ENCODE measurements at places on chromosomes 3 and 15.
A peak's percentile ranks its signal among the peaks of the same experiment; 100 is the strongest.

DNA sequence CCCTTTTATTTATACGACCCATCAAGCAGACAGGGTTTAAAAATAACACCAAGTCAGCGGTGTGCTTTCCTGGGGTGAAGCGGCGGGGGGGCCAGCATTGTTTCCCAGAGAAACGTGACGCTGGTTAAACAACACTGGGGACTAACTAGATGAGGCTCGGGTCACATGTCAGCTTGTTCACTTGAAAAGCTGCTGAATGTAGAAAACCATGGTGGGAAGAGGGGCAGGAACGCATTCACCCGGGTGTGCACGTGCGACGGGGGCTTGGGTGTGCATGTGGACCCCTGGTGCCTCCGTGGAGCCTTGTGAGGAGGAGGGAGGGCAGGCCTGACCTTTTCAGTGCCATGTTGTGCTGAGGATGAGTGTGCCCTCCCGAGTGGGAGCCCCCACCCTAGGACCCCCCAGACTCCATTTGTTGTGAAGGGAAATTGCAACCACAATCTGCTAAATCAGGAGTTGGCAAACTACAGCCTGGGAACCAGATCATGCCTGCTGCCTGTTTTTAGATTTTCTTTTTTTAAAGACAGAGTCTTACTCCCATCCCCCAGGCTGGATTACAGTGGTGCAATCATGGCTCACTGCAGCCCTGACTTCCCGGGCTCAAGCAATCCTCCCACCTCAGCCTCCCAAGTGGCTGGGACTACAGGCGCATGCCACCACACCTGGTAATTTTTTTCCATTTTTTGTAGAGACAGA is 70.4 kb upstream of the CMTM7 start:
- peaks cover 52% of the 10 kb centered on the region for H3K4me1 ChIP-seq
- no peaks in the 10 kb centered on the region for H3K36me3 ChIP-seq
- peak; percentile 48 for DNase-seq
- no peaks in the 10 kb centered on the region for H3K27me3 ChIP-seq
- H3K27ac ChIP-seq = peak overlapping the region; percentile 25
- H3K4me3 ChIP-seq = 0 out of 2 replicates have a peak overlapping the region, but pooled peaks have one; percentile 4

DNA sequence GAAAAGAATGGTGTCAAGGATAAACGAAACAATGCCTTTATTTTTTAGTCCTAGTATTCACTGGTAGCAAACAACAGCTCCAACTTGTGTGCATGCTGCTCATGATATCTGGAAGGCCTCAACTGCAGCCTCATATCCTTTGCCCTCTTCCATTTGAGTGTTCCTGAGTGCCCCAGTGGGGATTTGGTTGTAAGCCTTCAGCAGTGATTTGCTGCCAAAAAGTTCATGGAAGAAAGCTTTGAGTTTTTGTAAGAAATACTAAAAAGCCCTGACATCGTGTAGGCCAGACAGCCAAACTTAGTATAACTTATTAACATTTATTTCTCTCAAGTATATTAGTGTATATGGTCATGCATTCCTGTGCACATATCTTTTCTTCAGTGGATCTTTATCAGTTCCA is 30.0 kb downstream of the MFSD1 start:
- H3K4me1 ChIP-seq = peaks cover 5% of the 10 kb centered on the region
- no peak for DNase-seq
- no peak overlapping the region for H3K27ac ChIP-seq
- no peak overlapping the region for H3K4me3 ChIP-seq
- peaks cover 3% of the 10 kb centered on the region for H3K27me3 ChIP-seq

DNA sequence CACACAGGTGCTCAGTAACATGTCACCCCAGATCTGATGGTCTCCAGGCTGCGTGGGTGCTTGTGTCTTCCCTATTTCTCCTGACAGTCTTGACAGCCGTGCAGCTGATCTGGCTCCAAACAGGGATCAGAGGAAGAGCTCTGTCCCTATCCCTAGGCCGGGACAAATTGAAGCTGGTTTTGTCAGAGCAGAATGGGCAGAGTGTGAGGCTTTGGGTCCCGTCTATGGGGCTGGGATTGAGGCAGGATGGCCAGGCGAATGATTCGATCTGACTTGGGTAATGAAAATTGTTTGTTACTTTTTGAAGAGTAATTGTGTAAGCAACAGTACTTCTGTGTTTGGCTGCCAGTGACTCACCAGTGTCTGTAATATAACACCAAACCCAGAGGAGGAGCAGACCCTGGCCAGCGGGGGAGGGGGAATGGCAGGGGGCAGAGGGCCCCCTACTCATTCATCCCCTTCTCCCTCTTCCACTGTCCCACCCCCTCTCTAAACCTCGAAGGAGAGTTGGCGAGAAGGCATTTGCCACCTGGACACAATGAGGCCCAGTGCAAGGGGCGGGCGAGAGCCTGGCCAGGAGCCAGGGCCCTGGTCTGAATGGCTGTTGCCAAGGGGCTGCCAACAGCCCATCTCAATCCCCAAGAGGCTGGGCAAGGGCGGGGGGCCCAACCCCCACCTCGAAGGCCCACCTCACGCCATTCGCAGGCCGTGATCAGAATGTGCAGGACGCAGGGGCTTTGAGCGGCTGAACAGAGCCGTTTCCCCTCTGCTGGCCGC is 4.9 kb upstream of the MAGEF1 start:
- H3K4me3 ChIP-seq = peak overlapping the region; percentile 29
- H3K27me3 ChIP-seq = no peaks in the 10 kb centered on the region
- peak overlapping the region; percentile 43 for H3K27ac ChIP-seq
- H3K4me1 ChIP-seq = peaks cover 42% of the 10 kb centered on the region

DNA sequence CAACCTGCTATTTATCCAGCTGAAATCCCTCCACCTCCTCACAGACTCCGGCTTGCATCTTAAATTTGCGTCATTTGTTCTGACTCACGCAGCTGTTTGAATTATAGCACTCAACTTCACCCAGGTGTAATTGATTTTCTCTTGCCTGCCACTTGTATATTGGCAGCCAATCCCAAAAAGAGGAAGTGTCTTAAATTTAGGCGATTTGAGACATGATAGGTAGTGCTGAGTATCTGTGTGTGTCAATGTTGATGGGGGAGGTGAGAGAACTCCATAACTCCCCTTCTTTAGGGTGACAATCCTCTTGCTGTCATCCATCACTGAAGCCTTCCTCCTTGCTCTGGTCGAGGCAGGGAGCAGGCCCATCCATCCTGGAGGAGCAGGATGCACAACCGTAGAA is 77.2 kb upstream of the TPRG1 start:
- H3K36me3 ChIP-seq = no peaks in the 10 kb centered on the region
- no peak overlapping the region for H3K27ac ChIP-seq
- H3K4me1 ChIP-seq = no peaks in the 10 kb centered on the region
- no peak overlapping the region for H3K4me3 ChIP-seq
- no peak for DNase-seq

- peaks cover 10% of the 10 kb centered on the region for H3K4me1 ChIP-seq
- no peak overlapping the region for H3K27ac ChIP-seq
- H3K27me3 ChIP-seq = no peaks in the 10 kb centered on the region
- DNase-seq = no peak
- H3K36me3 ChIP-seq = no peaks in the 10 kb centered on the region
- no peak overlapping the region for H3K4me3 ChIP-seq
Observed at GRCh38 chr15:69897471-69898237, 200.1 kb downstream of the TLE3 start.

All from WTC11 (cell line).